NCI-H82 (cell line): ENCODE measurements at places on chromosomes 1 and 21.

GRCh38 chr1:154417338-154417608 is 12.1 kb downstream of the IL6R start:
- no peak for DNase-seq

GRCh38 chr1:68777851-68778250 is 281.0 kb upstream of the DEPDC1 start:
- DNase-seq, result no peak

DNA sequence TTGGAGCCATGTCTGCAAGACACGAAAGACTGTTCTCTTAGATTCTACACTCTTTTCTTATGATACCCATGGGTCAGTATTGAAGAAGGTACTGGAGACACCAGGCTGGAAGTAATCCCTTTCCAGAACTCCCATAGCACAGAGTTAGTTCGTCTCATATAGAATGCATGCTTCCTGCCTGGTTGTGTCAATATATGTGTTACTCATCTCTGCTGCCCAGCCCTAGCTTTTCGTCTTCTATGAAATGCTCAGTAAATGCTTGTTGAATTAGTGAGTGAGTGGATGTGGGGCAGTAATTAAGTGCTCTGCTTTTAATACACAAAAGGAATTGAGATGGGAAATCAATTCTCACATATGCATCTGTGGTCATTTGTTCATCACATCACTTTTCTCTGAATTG is 32.1 kb downstream of the ADCY10 start:
- no peak for DNase-seq

- DNase-seq, result no peak
Measured at GRCh38 chr1:86140281-86140880, 16.2 kb downstream of the COL24A1 start.

DNA sequence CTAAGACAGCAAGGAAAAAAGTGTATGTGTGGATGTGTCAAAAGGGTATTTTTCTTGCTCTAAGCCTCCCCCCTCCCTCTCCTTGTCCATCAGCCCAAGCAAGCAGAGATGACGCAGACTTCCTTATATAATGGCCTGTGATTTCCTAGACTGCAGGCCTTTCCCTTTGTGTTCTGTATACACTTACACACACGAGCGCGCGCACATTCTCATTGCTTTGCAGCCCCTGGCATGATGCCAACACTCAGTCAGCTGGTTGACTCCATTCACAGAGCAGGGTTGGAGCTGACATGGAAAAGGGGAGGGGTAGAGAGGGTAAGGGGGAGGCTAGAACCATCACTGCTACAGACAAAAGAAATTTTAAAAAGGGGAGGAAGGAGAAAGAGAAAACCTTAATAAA is 41.8 kb downstream of the GATAD2B start:
- peak; percentile 97 for DNase-seq

DNA sequence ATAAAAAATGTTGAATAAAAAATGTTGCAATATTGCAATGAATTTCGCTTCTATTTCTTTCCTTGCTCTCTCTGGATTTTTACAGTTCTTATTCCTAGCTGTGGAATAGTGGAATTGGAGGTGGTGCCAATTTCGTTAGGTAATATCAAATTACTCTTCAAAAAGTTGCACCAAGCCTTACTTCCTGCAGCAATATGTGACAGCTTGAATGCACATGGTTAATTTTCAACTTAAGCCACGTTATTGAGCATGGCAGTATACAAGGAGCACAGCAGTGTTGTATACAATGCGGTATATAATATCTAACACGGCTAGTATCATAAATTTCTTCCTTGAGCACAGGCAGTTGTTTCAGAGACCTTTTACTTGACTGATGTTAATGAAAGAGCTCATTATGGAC is 152.5 kb downstream of the NOS1AP start:
- DNase-seq, result no peak
